ENCODE measurements at places on chromosomes 16 and 17.

GRCh38 chr17:27518545-27519521, 62.6 kb downstream of the KSR1 start:
- no peak for DNase-seq

DNA sequence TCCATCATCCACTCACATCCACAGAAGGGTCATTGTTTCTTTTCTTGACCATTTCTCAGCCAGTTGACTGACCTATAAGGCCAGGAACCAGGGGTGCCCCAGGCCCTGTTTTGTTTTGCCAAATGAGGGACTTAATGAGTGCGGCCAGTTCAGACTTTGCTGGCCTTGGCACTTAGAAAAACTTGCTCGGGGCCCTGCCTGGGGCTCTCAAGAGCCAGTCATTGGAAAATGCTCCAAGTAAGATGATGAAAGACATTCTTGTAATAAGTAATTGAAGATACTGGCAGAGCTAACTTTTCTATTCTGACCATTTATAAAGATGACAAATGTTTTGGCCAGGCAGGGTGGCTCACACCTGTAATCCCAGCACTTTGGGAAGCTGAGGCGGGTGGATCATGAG, 29.0 kb upstream of the CLEC18B start:
- no peak for DNase-seq

DNA sequence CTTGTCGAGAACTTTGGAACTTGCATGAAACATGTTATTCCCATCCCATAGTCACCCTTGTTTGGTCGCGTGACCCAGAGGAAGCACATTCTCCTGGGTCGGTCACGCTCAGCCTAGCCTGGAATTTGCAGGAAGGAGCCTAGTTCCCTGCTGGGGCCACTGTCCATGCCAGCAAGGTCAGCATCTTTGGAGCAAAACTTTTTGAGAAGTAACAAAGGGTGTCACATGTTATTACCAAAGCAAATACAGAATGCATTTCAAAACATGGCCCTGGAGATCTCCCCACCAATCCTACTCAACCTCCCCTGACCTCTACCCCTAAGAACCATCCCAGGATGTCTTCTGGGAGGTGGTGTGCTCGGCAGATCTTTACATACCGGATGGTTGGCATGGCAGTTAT, 26.2 kb upstream of the IRF8 start:
- no peak for DNase-seq

GRCh38 chr17:17710728-17711541, 29.7 kb downstream of the RAI1 start:
- DNase-seq = no peak

DNA sequence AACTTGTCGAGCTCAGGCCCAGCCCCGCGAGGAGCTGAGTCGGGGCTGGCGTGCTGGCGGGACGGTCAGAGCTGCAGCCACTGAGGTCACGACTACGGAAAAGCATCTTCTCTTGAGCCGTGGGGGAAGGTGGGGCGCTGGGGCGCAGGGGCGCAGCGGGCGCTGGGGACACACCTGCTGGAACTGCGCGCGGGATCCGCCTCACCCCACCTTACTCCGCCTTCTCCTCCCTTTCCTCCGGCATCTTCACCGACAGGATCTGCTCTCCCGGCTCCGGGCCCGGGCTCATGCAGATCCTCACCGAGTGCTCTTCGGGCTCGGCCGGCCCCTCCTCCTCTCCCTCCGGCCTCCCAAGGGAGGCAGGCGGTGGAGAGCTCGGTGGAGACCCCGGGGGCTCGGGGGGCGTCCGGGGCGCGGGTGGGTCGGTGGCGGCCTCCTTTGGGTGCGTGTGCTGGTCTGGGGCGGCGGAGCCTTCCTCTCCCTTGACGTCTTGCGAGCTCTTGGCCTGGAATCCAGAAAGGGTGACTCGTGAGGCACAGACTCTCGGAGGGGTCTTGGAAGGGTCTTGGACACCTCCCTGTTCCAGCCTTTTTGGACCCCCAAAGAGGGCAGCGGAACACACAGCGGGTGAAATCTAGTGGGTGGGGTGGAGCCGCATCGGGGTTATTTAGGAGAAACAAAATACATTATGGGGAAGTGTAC, 81.8 kb upstream of the KIFC3 start:
- DNase-seq = no peak

GRCh38 chr16:1144476-1145382, 8.2 kb upstream of the CACNA1H start:
- DNase-seq = no peak

DNA sequence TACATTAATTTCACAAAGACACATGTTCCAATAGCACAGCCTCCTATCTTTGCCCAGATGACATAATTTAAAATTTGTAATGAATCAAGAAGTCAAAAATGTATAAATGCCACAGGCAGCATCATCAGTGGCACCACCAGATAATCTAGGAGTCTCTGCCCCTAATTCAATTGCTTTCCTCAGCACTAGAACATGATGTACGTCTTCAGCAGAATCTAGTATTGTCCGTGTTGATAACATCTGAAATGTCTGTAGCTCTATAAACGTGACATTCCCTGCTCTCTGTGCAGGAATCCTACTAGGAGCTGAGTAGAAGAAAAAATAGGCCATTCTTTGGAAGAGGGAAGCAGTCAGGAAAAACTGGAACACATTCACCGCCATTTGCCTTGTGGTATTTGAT, 21.4 kb upstream of the SLC38A8 start:
- DNase-seq = no peak

DNA sequence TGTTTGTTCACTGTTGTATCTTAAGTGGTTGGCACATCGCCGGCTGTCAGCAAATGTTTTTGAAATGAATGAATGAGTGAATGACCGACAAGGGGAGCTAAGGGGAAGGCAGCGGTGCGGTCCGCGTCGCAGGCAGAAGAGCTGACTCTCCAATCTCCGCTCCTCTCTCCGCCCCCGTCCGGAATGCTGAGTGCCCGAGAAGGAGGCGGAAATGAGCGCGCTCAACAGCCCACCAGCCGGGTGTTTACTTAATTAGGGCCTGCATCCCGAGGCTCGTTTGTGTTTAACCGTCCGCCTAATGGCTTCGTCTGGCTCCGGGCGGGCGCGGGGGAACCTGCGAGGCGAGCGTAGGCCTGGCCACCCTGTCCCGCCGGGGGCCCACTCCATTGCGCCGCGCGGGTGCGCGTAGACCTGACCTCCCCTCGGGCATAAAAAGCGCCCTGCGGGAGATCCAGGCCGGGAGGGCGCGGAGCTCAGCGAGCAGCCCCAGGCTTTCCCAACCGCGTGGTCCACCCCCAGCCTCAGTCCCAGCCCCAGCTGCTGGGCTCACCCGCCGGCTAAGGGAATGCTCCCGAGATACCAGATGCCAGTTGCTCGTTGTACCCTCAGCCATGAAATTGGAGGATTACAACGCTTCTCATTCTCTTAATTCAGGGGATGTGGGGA, 2.5 kb upstream of the CDH3 start:
- no peak for DNase-seq

GRCh38 chr17:55527540-55528118, 16.4 kb upstream of the SMIM36 start:
- no peak for DNase-seq

- DNase-seq = no peak
These were observed 68.0 kb upstream of the CDC42EP4 start for GRCh38 chr17:73379826-73380225.

DNA sequence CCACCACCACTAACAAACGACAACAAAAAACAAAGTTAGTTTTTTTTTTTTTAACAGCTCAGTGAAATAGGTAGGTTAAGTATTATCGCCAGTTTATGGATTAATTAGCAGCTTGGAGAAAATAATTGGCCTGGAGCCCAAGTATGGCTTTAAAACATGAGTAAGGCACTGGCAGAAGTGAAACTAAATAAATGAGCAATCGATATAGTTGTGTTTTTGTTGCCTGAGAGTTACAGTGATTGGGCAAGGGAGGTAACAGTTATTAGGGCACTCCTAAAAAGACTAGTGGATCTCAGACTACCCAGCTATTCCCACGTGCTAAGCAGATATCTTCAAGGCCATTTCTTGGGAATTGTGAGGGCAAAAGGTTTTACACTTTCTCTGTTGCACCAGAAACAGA, 2.4 kb downstream of the MLKL start:
- no peak for DNase-seq

GRCh38 chr17:41287050-41287449, 11.6 kb downstream of the KRTAP9-7 start:
- no peak for DNase-seq

GRCh38 chr16:11538880-11539279, 47.8 kb downstream of the LITAF start:
- DNase-seq = no peak

GRCh38 chr16:5446623-5447240, 349.1 kb upstream of the EEF2KMT start:
- DNase-seq = no peak

- DNase-seq = no peak
These were observed 53.1 kb upstream of the ABCC11 start for GRCh38 chr16:48300391-48300856.

GRCh38 chr17:79315358-79316105, 240.9 kb downstream of the ENGASE start:
- DNase-seq = no peak

DNA sequence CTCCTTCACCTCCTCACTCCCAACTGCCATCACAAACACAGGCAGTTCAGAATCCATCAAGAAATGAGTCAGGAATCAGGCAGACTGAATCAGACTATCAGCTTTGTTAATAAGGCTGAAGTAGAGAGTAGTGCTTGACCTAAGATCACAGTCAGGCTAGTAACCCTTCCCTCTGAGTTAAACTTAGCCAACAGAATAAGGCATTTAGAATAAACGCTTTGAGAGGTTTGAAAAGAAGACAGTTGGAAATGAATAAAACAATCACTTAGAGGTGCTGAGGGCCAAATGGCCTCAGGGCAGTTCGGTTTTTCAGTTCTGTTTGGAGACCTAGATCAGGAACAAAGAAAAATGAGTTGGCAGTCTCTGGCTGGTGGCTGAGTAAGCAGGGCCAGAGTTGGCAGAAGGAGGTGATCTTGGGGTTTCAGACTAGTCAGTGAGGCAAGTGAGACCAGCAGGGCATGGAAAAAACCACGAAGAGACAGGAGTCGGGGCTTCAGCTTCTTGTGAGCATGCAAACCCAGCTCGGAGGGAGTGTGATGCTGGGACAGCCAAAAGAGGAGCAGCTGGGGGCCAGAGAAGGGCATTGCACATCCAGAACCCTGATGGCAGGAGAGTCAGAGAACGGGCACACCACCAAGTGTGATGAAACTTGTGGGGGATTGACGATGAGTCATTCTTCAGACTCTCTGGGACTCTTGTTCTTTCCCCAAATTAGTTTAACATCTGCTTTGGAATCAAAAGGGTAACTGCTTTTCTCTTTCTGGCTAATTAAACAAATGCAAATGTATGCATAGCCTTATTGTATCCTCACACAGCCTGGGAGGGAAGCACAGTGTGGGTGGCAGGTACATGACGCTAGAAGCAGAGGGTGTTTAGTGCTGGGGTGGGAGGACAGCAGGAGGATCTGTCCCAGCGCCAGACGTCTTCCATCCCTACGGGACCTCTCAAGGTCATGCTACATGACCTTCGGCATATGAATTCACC, 54.8 kb downstream of the SPECC1 start:
- no peak for DNase-seq

- peak; percentile 42 for DNase-seq
These were observed 1.3 kb downstream of the KIAA0513 start for GRCh38 chr16:85028685-85029407.

DNA sequence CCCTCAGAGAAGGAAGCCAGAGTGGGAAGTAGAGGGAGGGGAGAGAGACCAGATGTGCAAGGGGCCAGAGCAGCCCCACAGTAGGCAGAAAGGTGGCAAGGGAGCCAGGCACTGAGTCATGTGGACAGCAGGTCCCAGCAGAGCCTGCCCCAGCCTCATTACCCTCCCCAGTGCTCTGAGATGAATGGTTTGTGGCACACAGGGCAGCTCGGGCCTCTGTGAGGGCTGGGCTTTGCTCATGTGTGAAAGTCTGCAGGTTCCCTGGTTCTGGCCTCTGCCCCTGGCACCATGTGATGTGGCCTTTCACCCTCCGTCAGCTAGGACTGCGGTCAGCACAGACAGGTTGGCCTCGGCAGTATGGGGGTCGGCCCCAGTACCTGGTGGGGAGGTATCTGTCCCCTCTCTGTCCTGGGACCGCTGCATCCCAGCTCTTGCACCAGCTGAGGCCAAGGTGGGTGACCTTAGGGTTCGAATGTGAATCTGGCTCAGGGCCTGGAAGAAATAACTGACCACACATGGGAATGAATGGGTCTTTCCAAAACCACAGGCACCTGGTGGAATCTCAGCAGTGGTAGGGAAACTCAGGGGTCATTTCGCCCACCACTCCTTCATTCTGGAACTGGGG, 8.9 kb downstream of the LRRC75A start:
- DNase-seq = no peak

GRCh38 chr16:85574672-85575475, 38.2 kb upstream of the GSE1 start:
- no peak for DNase-seq

Measured in activated CD8-positive, alpha-beta memory T cell treated with anti-CD3 and anti-CD28 coated beads for 48 hours (primary cell).